ENCODE measurements at places on chromosomes 3 and 15.

DNA sequence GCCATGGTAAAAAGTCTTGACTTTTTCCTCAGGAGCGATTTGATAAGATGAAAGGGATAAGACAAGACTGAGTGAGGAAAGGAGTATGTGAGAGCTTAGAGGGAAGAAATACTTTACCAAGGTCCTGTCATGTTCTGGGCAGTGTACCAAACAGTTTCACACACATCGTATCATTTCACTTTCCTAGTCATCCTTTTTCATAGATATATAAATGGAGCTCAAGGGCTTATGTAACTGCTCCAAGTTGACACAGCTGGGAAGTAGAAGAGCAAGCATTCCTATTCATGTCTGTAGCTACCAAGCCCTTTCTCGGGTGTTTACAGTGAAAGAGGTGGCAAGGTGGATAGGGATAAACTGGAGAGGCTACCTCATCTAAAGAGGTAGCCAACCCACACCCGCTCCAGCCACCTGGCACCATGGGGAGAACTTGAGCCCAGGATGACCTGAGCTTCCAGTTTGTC, 57.4 kb downstream of the MRPS25 start:
- DNase-seq, result no peak

DNA sequence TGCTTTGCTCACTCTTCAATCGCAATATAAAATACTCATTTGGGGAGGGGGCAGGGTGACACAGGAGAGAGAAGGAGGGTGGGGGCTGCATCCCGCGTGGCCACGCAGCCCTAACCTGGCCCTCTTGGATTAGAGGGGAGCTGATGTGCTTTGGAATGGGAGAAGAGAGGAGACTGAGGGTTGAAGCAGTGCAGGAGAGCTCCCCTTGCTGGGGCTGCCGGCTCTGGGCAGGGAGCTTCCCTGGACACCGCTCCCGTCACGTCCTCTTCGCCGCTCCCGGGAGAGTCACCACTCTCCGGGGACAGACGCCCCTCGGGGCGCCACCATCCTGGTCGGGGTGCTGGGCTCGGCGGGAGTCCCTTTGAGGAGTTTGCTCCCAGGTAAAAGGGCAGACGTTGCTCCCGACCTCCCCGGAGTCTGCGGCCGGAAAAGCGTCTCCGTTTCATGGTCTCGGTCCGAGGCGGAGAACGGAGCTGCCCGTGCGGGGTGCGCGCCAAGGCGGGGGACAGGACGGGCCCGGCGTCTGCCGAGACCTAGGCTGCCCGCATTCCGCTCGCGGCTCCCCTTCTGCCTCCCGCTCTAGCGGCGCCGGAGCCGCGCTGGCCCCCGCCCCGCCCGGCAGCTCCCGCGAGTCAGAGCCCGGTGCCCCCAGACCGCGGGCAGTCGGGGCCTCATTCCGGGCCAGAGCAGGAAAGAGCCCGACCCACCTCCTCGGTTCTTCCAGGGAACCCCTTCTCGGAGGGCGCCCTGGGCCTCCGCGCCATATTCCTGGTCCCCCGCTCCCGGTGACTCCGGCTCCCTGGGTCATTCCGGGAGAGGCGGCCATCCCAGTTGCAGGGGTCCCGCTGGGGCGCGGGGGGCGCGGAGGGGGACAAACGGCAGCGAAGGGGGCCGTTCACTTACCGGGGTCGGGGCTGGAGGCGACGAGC, 603 bp downstream of the SLC7A14 start:
- no peak for DNase-seq

GRCh38 chr3:108001457-108001856, 89.4 kb downstream of the CD47 start:
- no peak for DNase-seq

DNA sequence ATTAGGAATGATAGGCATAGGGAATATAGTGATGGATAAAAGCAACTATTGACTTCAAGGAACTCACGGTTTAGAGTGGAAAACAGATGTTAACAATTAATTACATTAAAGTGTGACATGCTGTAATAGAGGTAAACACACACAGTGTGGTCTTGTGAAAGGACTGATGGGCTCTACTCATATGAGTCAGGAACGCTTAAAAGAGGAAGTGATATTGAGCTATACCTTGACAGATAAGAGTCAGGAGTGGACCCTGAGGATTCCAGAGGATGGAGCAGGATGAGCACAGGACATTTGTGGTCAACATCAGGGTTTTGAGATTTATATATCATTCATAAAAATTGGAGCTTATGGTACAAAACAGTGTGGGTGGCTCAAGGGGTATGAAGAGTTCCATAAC, 11.0 kb downstream of the EXOG start:
- DNase-seq, result no peak

DNA sequence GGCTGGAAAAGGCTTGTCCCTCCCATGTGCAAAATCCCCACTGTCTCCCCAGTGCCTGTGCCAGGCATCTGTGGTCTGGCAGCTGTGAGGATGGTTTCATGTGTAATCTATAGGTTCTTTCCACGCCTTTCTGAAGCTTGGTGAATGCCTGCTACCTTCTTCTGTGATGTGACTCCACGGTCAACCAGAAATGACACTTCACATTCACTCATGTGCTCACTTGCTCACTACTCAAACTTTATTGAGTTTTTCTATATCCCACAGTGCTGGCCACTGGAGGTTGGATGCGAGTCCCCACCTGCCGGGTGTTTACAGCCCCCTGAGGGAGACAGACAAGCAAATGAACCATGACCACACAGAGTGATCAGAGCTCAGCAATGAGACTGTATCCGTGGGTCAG, 27.9 kb upstream of the TLE3 start:
- DNase-seq, result peak; percentile 12
